Stimulated activated CD4-positive, alpha-beta T cell treated with anti-CD3 and anti-CD28 coated beads, Interleukin-1b, Interleukin-23, amount 100 ng/mL, for 24 hours (primary cell): ENCODE measurements at places on chromosomes 2 and 18.

- DNase-seq, result no peak
Observed at GRCh38 chr2:11344956-11345677, 681 bp upstream of the ROCK2 start.

DNA sequence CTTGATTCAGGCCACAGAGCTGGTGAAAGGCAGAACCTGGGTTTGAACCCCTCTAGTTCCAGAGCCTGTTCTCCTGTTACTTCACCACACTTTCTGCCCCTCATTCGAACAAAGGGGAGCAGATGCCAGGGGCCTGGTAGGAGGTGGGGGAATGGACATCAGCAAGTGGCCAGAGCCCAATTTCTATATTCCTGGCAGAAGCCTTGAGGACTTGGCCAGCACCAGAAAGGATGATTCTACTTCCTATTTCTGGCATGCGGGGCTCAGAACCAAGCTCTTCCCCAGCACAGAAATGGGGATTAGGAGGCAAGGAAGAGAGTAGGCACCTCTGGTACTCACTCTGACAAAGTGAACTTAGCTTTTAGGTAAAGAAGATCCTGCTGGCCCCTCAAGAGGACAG lies 49.3 kb downstream of the ADD2 start:
- DNase-seq, result no peak

- no peak for DNase-seq
Observed at GRCh38 chr2:6995391-6996097, 78.3 kb downstream of the RNF144A start.

- DNase-seq, result no peak
Observed at GRCh38 chr2:54936766-54937165, 113.5 kb downstream of the RTN4 start.

GRCh38 chr2:241489088-241489487 lies 19.3 kb downstream of the STK25 start:
- no peak for DNase-seq

GRCh38 chr2:100062336-100062735 lies 80.1 kb downstream of the AFF3 start:
- no peak for DNase-seq
